Subcutaneous preadipocyte (primary cell): ENCODE measurements at places on chromosomes 16 and 17. TPM values are rescaled to one million over a fixed set of nuclear protein-coding genes. Genes with fewer than 3 reads are reported as not detected.

Gene PRAC2
- not detected in 2 replicates for total RNA-seq

Gene ZNF750
- total RNA-seq, result under 0.01 TPM in 1 of 2 replicates, not detected in the other

Gene CEMP1
- 0.20 TPM in 1 of 2 replicates, not detected in the other for total RNA-seq

Gene DBNDD1
- not detected in 2 replicates for total RNA-seq

Gene OMG
- total RNA-seq, result 0.73 and 1.8 TPM in 2 replicates

Gene KIF18B
- total RNA-seq, result 5.9 and 13.5 TPM in 2 replicates

Gene GAN
- total RNA-seq, result 4.0 and 6.1 TPM in 2 replicates

Gene PIMREG
- 21.7 and 22.0 TPM in 2 replicates for total RNA-seq

Gene IL17C
- not detected in 2 replicates for total RNA-seq

Gene NXPH3
- total RNA-seq, result under 0.01 TPM in 1 of 2 replicates, not detected in the other

Gene LITAF
- total RNA-seq, result 22.9 and 29.8 TPM in 2 replicates

Gene UMOD
- not detected in 2 replicates for total RNA-seq

Gene MMP28
- 0.37 and 0.39 TPM in 2 replicates for total RNA-seq
